Stimulated activated CD8-positive, alpha-beta memory T cell treated with anti-CD3 and anti-CD28 coated beads, Interleukin-2, amount 100 ng/mL, for 1 hour (primary cell): ENCODE measurements at places on chromosomes 5 and 9.

GRCh38 chr9:97319395-97319794, 11.9 kb downstream of the CCDC180 start:
- DNase-seq: no peak

DNA sequence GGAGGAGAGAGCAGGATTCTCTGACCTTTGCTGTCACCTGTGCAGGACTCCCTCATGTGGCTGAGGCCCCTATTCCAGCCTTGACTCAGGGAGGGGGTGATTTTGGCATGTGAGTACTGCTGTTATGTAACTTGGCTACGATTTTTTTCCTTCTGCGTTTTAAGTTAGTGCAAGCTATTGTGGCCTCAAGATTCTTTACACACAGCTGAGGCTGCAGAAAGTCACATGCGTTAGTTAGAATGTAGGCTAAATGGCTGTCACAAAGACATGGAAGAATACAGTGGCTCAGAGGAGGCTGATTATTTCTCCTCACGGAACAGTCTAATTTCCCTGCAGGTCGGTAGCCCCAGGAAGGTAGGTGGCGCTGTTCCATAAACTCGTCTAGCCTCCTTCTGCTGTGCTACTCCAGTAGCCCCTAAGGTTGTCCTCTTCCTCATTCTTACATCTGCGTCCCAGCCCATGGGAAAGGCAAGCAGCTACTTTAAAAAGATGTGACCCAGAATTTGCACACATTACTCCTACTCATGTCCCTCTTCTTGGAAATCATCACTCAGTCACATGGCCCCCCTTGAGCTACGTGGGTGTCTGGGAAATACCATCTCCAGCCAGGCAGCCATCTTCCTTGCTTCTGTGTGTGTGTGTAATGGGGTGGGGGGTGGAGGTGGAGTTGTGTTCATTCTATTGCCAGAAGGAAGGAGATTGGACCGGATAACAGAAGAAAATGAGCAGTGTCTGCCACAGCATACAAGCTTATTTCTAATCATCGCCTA, 486.6 kb downstream of the CCDC171 start:
- DNase-seq: no peak

DNA sequence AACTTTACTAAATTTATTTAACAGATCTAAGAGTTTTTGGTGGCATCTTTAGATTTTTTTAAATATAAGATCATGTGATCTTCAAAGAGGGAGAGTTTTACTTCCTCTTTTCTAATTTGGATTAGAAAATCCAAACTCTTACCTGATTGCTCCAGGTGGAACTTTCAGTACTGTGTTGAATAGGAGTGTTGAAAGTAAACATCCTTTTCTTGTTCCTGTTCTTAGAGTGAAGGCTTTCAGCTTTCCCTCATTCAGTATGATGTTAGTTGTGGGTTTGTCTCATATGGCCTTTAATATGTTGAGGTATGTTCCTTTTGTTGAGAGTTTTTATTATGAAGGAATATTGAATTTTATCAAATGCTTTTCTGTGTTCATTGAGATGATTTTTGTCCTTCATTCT, 650.0 kb upstream of the SGCD start:
- no peak for DNase-seq

DNA sequence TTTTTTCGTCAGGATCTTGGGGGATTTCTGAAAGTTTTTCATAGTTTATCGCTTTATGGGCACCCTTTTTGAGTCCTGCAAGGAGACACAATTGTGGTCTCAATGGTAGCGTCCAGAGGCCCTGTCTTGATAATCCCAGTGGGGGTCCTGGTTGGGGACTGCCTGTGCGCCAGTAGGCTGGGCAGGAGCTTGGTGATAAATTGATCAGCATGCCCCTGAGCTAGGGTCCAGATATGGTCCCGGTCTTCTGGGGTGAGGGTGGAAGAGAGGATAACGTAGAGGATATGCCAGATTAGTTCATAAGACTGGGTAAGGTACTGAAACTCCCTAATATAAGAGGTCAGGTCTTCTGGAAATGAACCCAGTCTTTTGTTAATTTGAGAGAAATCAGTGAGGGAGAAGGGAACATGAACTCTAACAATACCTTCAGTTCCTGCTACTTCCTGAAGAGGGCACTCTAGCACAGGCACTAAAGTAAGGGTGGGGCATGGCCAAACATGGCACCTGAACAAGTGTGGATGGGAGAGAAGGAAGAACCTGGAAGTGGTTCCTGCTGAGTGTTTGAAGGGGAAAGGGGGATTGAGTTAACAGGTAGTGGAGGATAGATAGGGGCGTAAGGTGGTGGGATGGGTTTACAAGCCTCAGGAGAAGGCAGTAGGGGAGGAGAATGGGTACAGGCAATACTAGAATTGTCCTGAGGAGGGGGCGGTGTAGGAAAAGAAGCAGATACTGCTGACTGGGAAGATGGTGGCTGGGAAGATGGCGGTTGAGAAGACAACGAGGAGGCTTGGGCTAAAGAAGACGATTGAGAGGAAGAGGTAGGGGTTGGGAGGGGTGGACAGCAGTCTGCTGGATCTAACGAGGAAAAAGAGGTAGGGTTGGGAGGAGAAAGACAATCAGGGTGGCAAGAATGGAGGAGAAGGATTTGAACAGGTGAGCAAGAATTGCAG, 33.8 kb upstream of the ANXA2R start:
- DNase-seq: no peak

GRCh38 chr9:17088566-17088965, 46.3 kb upstream of the CNTLN start:
- no peak for DNase-seq

- DNase-seq: no peak
Observed at GRCh38 chr9:8637626-8638025, 838.0 kb upstream of the DMAC1 start.

DNA sequence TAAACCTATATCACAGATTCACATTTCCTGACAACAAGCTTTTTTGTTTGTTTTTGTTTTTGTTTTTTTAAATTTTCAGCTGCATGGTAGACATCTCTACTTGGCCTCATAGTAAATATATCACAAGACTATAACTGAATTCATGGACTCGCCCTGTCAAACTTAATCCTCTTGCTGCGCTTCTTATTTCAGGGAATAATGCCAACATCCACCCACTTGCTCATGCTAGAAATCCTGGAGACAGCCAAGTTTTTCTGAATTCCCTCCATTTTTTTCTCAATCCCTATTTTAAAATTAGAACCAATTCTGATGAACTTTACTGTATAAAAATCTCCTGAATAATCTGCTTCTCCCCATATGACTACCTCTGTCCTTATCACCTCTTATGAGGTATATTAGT, 283.6 kb upstream of the RPS23 start:
- DNase-seq: no peak

DNA sequence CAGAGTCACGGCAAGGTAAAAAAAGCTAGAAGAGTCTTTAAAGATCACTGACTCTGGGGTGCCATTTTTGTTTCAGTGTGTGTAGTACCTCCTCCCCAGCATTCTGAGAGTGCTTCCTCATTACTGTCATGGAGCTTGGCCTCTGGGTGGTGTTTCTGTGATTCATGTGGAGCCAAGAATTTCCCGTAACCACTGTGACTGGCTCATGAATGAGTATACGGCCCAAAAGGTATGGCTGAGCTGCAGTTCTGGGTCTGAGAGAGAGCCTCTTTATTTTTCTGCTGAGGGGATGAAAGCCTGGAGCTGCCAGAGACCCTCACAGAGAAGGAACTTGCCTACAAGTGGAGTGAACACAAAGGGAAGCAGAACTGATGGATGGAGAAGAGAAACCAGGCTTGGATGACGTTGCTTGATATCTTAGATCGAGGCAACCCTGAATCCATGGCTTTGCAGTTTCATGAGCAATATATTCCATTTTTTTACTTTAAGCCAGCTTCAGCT, 85.6 kb downstream of the PTTG1 start:
- DNase-seq: no peak

- no peak for DNase-seq
Observed at GRCh38 chr5:181173027-181173419, 25.6 kb downstream of the OR2V2 start.

GRCh38 chr5:179840766-179841165, 17.9 kb downstream of the MRNIP start:
- DNase-seq: no peak

GRCh38 chr9:7739595-7739994, 60.0 kb downstream of the DMAC1 start:
- DNase-seq: no peak

DNA sequence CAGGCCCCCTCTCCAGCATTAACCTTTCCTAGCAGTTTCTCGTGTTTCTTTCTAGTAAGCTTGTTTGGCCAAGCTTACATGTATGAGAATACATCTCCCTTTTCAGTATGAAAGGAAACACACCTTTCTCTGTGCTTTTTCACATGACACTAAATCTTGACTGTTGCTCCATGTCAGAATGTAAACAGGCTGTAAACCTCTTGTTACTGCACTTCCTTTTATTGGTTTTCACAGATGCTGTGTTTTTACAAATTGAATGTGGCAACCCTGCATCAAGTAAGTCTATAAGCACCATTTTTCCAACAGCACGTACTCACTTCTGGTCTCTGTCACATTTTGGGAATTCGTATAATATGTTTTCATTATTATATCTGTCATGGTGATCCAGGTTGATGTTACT, 2.2 kb upstream of the CANX start:
- DNase-seq: no peak

- no peak for DNase-seq
Observed at GRCh38 chr5:173315495-173316338, 12.5 kb downstream of the STC2 start.

DNA sequence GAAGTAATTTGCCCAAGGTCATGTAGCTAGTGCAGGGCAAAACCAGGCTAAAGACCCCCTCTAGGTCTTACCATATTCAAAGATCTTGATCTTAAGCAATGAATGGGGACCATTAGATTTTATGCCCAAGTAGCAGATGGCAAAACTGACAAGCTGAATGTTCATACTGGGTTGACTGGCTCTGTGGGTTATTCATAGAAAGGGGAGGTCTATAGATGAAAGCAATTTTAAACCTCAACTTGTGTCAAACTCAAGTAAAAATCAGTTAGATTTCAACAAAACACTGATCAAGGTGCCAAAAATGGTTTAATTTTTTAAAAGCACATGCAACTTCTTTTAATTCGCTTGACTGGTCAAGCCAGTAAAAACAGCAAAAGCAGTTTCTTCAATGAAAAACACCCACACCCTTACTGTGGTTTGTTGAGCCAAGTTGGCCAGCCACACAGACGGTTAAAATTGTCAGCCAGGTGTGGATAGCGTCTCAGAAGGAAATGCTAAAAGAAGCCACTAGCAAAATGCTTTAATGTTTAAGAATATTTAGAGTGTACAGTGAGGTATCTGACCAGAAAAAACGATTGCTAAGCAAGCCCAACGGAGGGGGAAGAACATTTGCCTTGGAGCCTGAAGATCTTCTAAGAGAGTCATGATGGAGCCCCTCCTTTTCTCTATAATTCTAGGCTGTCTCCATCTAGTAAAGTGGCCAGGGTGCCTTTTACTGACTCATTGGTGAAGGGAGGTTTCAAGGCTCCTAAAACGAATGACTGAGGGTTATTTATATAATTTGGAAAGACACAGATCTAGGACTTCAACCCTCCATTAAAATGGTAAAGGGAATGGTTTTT, 539.6 kb upstream of the CLINT1 start:
- DNase-seq: no peak

DNA sequence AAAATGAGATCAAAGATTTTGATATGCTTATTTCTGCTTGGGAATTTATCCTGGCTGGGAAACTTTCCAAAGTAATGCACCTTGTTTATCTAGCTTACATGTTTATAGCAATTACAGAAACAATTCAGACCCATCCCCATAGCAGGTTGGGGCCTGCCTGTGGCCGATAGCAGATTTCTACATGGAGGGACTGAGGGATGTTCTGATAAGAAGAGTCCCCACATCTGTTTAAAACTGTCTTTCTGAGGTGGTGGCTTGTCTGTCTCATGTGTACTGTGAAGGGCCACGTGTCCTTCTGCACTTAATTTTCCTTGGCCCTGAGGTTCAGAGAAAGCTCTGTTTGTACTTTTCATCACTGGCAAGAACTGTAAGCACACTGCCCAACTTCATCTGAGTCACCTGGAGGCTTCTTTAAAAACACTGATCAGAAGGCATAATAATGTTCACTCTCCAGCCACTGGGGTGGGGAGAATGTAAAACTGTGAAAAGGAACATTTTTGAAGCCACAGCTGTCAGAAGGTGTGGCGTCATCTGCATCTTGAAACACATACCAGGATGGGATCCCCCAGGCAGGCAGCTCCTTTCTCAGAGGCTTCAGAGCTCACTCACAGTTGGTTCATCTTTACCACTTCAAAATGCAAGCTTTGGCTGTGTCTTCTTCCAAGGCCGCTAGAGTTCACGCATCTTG, 80.3 kb downstream of the MAP1B start:
- DNase-seq: no peak

GRCh38 chr9:13597004-13597403, 317.5 kb upstream of the MPDZ start:
- no peak for DNase-seq

DNA sequence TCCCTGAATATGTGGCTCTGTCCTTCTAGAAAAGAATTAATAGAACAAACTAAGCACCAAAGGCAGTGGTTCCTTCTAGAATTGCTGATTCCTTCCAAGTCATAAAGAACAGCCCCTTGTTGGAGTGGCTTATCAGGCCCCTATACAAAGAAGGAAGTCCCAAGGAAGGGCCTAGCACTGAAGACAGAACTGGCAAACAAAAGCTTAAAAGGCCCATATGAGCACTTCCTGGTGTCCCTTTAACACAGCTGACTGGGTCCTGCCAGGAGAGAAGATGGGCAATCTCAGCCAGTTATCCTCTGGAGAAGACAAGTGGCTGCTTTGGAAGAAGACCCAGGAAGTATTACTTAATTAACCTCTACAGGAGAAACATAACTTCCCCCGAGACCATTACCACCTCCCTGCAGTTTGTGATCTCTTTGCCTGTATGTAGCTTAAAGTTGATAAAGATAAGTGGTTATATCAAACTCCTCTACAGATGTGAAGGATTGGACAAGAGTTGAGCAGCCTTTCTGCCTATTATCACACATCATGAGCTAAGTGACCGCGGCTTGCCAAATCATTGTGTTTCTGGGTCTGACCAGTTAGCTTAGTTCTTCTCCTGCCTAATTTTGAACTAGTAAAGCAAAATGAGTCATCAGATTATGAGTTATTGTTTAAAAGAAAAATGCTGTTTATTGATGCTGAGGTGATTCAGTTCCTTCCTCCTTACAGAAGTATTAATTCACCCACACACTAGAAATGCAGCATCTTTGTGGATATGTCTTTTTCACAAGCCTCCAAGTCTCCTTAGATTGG, 13.3 kb upstream of the STING1 start:
- no peak for DNase-seq

GRCh38 chr9:9389904-9390303, 1222.9 kb downstream of the PTPRD start:
- DNase-seq: no peak

DNA sequence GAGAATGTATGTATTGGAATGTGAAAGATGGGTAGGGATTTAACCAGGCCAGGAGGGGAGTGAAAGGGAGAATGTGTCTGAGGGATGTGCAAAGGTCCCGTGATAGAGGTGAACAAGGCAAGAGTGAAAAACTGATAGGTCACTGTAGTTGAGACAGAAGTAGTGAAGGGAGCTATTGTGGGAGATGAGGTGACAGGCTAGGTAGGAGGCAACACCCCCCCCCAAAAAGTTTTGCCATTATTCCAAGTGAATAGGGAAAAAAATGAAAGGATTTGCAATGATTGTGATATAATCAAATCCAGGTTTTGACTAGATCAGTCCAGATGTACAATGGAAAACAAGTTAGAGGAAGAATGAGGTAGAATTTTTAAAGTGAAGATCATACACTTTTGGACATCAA, 136.6 kb upstream of the GPR151 start:
- DNase-seq: no peak

GRCh38 chr5:172086194-172086975, 79.9 kb upstream of the FBXW11 start:
- DNase-seq: no peak

GRCh38 chr5:86765778-86766502, 148.2 kb downstream of the COX7C start:
- DNase-seq: no peak
